ENCODE measurements at places on chromosomes 2 and 18.

DNA sequence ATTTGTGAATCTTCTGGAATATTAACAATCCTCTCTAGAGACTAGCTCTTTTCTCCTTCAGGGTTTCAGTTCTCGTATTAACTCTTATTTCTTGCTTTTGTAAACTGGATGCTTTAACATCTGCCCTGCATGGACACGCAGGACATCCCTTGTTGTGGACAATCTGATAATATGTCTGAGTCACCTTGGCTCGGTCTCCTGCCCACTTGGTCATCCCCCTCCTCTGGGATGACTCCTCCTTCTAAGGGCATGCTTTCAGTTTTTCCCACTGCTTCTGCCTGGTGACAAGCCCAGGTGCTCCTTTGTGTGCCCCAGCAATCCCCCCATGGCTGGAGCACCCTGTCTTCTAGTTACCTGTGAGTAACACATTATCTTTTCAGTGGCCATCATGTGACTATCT, 460.5 kb downstream of the DSC3 start:
- DNase-seq: no peak

DNA sequence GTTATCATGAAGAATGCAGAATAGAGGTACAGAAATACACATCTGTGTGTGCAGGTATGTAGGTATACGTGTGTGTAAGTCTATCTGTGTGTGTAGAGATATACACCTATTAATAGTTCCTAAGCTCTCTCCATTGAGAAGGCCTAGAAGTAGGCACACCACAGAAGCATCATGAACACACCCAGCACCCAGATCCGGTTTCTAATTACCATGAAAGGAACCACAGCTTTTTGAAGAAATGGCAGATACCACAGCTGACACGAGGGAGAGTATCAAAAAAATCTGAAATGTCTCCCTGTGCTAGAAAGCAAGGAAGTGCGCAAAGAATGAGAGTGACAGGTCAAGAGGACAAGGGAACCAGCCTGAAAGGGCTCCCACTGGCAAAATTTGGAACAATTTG, 27.7 kb upstream of the AP1S3 start:
- DNase-seq: no peak

DNA sequence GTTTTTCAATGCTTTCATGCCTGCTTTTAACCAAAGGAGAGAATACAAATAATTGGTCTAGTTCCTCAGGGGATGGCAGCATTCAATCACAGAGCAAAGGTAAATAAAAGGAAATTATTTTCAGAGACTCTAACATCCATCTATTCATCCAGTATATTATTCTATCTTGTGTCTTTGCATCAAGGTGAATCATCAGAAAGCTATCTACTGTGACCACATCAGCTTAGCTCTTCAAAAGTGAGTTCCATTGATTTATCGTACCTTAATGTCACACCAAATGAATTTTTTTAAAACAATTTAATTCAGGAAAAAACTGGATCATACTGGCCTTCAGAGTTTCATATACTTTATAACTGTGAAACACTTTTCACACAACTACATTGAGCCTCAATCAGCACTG, 66.1 kb downstream of the CHN1 start:
- DNase-seq: no peak

DNA sequence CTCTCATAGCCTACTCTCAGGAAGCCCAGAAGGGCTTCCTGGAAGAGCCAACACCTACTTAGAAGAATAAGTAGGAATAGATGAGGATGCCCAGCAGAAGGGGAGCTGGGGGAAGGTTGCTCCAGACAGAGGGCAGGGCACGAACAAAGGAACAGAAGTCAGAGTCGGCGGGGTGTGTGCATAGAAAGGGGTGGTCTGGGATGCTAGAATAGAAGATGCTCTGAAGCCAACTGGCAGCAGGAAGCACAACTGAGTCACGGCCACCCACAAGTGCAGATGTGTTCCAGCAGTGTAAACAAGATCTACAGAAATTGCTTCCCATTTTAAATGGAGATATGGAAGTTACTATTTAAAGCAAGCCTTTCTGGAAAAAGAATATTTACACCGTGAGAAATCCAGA, 131.0 kb downstream of the ZNF532 start:
- no peak for DNase-seq

- no peak for DNase-seq
These were observed 147.8 kb downstream of the UBE2E3 start for GRCh38 chr2:181128199-181128598.

All from BE2C (cell line).